ENCODE measurements at places on chromosomes 16 and 17.

DNA sequence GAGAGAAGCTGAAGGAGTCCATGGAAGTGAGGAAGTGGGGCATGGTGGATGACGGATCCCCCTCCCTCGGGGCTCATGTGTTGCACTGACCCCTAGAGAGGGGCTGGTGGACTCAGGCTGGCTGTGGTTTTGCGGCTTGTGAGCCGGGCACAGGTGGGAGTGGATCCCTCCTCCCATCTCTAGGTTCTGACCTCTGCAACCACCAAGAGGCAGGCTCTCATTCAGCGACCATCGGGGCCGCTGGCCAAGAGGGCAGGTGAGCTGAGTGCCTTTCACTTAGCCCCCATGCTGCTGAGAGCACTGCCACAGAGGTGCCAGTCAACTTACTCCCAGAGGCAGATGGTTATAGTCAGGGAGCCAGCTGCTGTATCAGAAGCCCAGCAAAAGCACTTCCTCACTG, 67.3 kb downstream of the SCNN1B start:
- no peak for DNase-seq

GRCh38 chr16:30104492-30104891, 8.5 kb upstream of the YPEL3 start:
- DNase-seq = no peak

DNA sequence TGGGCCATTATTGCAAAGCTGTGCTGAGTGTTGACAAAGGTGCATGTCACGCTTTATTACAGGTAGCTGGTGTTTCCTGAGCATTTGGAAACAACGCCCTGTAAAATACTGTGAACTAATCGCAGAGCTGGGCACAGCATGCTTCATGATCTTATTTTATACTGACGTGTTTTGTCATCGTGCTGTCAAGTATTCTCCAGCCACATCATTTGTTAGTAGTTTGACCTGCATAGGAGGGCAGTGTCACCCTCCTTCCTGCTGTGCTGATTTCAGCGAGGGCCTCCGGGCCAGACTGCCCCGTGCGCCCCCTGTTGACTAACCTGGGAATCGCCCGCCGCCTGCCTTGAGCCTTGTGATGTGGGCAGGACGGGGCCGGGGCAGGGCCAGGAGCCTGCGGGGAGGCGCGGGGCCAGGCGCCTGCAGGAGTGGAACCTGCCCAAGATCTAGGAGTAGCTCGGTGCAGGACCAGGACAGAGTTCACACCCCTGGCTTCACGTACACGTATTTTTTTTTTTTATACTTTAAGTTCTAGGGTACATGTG, 820.7 kb downstream of the KCNJ18 start:
- DNase-seq = no peak

GRCh38 chr17:78767806-78768205, 14.3 kb downstream of the CYTH1 start:
- no peak for DNase-seq

DNA sequence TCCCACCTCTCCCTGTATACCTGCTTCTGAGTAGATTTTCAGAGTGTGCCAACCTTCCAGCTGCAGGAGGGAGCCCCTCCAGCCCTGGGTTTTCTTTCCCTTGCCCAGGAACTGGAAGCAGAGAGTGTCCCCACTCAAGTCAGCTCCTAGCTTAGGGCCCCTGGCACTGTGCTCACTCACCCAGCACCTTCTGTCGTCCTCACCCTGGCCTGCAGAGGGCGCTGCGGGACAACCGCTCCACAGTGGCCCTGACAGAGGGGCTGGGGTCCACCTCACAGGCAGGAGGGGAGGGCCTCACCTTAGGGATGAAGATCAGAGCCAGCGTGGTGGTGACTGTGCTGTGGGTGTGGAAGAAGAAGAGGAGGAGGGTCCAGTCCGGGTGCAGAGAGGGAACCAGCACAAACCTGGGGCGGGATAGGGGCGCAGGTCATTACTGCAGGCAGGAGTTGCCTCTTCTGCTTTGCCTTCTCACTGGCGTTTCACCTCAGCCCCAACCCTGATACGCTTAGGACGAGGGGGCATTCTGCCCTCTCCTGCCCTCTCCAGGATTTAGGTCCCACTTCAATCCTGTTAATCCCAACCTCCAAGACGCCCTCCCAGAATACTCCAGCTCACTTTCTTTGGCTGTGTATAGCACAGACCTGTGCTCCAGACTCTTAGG, 10.0 kb downstream of the GPR179 start:
- peak; percentile 36 for DNase-seq

- DNase-seq = no peak
Observed at GRCh38 chr17:7849751-7850504, 4.9 kb upstream of the TMEM88 start.

GRCh38 chr17:15257258-15257788, 7.8 kb downstream of the PMP22 start:
- peak; percentile 81 for DNase-seq

DNA sequence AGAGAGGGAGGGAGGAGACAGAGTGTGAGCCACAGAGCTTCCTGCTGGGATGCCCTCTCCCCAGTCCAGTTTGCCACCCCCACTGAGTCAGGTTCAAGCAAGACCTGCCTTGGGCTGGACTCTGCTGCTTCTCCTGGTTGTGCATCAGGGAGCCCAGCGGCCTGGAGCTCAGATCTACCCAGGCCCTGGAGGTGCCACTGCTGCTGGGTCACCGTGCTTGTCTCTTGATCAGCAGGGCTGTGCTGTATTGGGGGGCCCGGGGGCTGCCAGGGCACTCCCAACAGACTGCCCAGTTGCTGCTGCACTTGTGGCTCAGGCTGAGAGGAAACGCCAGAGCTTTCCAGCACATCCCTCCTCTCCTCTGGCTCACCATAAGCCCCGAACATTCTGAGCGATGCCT, 8.9 kb downstream of the TLE7 start:
- no peak for DNase-seq

DNA sequence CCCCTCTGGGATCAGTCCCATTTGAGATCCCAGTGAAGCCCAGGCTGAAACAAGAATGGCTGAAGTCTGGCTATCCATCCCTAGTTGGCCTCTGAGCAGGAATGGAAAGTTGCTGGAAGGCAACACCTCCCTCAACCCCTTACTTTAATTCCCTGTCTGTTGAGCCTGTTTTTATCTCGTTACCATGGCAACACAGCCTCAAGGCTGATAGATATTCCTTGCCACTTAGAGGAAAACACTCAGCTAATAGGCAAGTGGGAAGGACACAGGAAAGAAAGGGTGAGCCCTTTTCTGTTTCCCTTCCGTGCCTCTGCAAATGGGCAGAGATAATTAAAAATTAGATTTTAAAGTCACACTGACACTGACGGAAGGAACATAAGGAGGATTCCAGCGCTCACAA, 75.5 kb upstream of the CLEC3A start:
- no peak for DNase-seq

DNA sequence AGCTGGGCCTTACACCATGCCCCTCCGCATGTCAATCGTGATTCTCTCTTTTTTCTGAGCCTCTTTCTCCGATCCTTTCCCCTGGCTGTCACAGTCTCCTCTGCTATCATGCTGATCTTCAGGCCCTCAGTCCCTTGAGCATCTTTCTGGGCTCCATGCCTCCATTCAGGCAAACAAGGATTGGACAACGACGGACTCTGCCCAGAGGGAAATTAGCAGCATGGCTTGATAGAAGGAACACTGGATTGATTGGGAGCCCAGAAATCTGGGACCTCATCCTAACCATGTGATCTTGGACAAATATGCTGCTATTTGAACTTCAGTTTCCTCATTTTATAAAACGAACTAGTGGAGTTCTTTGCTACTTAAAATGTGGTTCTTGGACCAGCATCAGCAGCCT, 19.6 kb upstream of the PHF12 start:
- no peak for DNase-seq

DNA sequence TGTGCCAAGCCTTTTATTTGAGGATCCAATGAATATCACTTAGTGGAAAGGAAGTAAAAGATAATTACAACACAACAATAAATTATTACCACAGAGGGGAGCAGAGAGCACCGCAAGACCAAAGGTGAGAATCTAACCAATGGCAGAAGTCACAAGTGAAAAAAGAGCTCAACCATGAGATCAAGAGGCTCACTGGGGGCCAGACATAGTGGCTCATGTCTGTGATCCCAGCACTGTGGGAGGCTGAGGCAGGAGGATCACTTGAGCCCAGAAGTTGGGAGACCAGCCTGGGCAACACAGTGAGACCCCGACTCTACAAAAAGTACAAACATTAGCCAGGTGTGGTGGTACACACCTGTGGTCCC, 17.7 kb downstream of the ANKRD11 start:
- no peak for DNase-seq

- no peak for DNase-seq
Observed at GRCh38 chr17:5769593-5770354, 185.5 kb upstream of the NLRP1 start.

DNA sequence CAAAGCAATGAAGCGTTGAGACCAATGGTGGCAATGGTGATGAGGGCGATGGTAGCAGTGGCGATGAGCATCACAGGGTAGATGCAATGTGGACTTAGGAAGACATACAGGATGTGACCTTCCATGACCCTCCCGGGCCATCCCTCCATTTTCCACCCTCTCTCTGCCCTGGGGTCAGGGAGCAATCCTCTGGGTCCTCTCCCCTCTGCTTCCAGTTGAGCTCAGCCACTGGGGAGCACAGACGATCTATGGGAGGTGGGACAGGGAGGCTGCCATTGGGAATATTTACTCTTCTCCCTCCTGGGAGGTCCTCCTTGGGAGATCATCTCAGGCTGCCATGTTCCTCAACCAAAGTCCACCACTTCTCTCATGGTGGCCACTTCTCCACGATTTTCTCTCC, 260.7 kb upstream of the FOXF1 start:
- no peak for DNase-seq

DNA sequence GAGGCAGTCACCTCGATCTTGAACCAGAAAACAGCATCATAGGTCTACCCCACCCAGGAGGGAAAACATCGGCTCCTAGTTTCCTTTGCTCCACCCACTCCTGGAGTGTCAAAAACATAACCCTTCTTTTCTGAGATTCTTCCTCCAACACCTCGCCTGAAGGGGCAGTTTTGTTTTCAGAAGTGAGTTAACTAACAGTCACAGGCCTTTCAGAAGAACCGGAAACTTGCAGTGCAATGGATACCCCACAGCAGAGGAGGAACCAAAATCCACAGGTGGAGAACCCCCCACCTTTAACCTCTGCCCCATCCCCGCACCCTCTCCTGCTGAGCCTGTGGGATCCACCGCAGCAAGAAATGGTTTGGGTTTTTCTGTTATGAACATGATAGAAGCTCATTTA, 7.8 kb upstream of the TEX2 start:
- DNase-seq = no peak

DNA sequence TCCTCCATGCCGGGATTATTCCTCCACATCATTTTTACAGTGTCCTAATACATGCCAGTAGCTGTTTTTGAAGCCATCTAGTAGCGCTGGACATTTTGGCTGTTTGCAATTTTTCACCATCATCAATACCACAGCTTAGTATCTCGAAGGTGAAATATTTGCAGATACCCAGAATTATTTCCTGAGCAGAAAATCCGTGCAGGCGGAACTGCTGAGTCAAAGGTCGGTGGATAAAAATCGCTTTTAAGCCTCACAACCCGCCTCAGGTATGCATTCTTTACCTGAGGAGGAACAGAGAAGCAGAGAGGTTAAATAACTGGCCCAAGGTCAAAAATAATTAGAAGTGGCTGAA, 584 bp upstream of the TNRC6A start:
- no peak for DNase-seq

- no peak for DNase-seq
Observed at GRCh38 chr16:82081264-82081663, 46.2 kb downstream of the HSD17B2 start.

DNA sequence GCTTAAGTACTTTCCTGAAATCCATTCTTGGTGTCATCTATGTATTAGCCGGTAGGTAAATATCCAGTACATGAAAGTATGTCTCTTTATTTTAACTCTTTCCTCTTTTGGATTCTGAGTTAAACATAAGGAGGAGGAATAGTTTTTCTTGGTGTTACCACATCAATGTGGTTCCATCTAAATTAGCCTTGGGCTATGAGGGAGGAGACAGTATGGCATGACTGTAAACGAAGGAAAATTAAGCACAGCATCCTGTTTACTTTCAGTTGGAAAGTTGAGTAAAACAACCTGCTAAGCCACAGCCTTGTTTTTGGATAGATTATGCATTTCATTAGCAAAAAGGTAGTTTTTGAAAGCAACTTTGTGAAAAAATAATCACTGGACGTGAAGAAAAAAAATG, 693.0 kb upstream of the SOX9 start:
- no peak for DNase-seq

- no peak for DNase-seq
Observed at GRCh38 chr17:19454074-19454473, 43.0 kb downstream of the RNF112 start.

GRCh38 chr16:67846063-67846319, 742 bp upstream of the NUTF2 start:
- no peak for DNase-seq

GRCh38 chr17:8953156-8953885, 12.2 kb downstream of the PIK3R5 start:
- DNase-seq = peak; percentile 72

- no peak for DNase-seq
Observed at GRCh38 chr16:13344001-13344400, 442.6 kb downstream of the SHISA9 start.

DNA sequence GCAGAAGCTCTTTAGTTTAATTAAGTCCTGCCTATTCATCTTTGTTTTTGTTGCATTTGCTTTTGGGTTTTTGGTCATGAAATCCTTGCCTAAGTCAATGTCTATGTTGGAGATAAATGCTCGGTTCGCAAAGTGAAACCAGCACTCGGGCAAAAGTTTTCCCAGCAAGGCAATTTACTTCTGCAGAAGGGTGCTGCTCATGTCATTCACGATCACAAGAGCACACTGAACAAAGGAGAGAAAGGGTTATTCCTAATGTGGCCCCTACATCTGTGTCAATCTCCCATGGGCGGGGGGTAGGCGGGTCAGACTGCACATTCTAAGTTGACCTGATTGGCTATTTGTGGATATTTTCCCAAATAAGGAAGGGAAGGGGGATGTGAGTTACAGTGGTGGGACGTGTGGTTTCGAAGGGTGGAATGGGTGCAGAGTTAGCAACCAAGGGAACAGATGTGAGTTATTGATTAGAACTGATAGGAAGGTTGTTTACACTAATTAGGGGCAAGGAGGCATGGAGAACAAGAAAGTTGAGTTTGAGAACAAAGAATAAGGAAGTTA, 23.0 kb downstream of the ATF7IP2 start:
- no peak for DNase-seq

DNA sequence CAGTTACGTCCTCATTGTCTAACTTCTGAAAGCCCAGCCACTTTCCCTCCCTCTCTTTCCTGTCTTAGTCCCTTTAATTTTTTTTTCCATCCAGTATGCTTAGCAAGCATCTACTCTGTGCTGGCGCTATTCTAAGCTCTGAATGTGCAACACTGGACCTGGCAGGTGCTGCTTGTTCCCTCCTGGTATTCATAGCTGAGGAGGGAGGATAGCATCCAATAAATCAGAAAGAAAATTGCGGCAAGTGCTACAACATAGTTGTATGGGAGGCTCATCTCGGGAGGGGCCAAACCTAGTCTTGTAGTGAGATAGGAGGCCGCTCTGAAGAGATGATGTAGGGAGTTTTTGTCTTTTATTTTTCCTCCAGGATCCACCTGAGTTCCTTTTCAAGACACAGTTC, 457.3 kb upstream of the HSBP1 start:
- DNase-seq = no peak

- no peak for DNase-seq
Observed at GRCh38 chr17:66220079-66220835, 9.0 kb downstream of the APOH start.
